Activated CD4-positive, alpha-beta T cell treated with anti-CD3 and anti-CD28 coated beads, Interleukin-2, amount 10 ng/mL, durations not matched to agents 7 days and 5 days (primary cell): ENCODE measurements at places on chromosomes 3 and 15.
A peak's percentile ranks its signal among the peaks of the same experiment; 100 is the strongest.

GRCh38 chr15:63206079-63206478, 16.7 kb downstream of the RAB8B start:
- H3K4me1 ChIP-seq, result peaks cover 81% of the 10 kb centered on the region
- no peak for DNase-seq
- H3K27ac ChIP-seq, result no peak overlapping the region
- H3K27me3 ChIP-seq, result no peaks in the 10 kb centered on the region
- H3K4me3 ChIP-seq, result no peak overlapping the region

- H3K27me3 ChIP-seq, result no peaks in the 10 kb centered on the region
- H3K4me3 ChIP-seq, result no peak overlapping the region
- no peak for DNase-seq
These were observed 83.7 kb downstream of the CMSS1 start for GRCh38 chr3:99901200-99901926.

DNA sequence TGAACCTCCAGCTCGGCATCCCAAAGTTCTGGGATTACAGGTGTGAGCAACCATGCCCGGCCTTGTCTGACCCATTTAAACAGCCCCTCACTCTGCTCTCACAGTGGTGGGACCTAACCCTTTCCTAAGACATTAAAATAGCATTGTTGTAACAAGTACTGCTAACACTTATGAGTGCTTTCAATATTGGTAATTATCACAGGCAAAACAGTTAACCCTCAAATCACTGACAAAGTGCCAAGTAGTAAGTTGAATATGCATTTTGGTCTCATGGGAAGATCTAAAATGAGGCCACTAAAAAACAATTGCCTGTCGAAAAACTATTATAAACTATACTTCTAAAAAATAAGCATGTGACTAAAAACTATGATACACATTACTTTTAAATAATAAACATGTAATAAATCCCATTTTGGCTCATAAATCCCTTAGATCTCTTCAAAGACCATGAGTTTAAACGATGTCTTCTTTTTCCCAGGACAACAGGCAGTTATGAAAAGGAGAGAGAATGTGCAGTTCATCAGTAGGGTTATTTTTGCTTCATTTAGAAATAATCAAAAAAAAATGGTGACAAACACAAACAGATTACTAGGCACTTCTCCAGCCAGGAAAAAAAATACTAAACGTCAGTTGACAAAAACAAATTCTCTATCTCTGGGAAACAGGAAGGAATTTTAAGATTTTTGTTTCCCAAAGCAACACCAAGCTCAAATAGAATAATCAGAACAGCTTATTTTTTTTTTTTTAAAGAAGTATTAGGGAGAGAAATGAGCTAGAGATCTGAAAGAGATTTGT, 95.4 kb downstream of the RFTN1 start:
- H3K36me3 ChIP-seq, result peaks cover 23% of the 10 kb centered on the region
- no peak overlapping the region for H3K4me3 ChIP-seq
- no peaks in the 10 kb centered on the region for H3K27me3 ChIP-seq
- DNase-seq, result no peak
- no peak overlapping the region for H3K27ac ChIP-seq

DNA sequence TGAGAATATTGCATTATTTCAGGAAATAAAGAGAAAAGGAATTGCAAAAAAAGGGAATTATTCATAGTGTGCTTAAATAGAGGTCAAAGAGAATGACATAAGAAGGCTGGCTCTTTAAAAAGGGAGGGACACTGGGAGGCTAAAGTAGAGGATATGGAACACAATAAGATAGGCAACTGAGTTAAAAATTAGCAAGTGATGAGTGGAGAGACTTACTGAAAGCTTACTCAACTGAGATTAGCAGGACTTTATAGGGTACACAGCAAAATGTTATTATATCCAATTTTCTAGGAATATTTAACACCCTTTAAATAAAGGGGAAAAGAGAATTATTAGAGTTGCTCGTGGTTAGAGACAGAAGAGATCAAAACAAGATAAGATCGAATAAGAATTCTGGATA, 375.2 kb downstream of the LSAMP start:
- no peaks in the 10 kb centered on the region for H3K36me3 ChIP-seq
- no peaks in the 10 kb centered on the region for H3K4me1 ChIP-seq
- no peak overlapping the region for H3K4me3 ChIP-seq
- H3K27ac ChIP-seq, result no peak overlapping the region
- no peak for DNase-seq

DNA sequence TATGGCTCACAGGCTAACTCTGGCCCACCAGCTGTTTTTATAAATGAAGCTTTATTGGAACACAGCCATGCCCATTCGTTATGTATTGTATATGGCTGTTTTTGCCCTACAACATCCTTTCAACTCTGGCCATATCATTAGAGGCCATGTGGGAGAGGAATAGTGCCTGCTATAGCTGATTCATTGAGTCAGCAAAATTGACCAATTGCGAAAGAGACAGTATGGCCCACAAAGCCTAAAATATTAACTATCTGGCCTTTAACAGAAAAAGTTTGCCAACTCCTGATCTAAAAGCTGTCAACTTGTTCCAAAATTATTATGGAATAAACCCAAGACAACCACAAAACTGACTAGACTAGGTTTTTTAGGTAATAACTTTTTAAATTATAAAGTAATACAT, 1.4 kb downstream of the NR1I2 start:
- H3K27me3 ChIP-seq, result no peaks in the 10 kb centered on the region
- H3K4me3 ChIP-seq, result no peak overlapping the region
- peaks cover 6% of the 10 kb centered on the region for H3K4me1 ChIP-seq
- H3K36me3 ChIP-seq, result no peaks in the 10 kb centered on the region

- H3K4me1 ChIP-seq, result no peaks in the 10 kb centered on the region
- H3K27me3 ChIP-seq, result peaks cover 20% of the 10 kb centered on the region
- DNase-seq, result no peak
- H3K4me3 ChIP-seq, result no peak overlapping the region
- H3K27ac ChIP-seq, result no peak overlapping the region
These were observed 131.0 kb upstream of the C15orf61 start for GRCh38 chr15:67389975-67390374.

GRCh38 chr15:67836134-67836455, 3.8 kb downstream of the RNU6-1 start:
- peaks cover 2% of the 10 kb centered on the region for H3K36me3 ChIP-seq
- H3K27ac ChIP-seq, result no peak overlapping the region
- H3K4me3 ChIP-seq, result peak overlapping the region; percentile 26
- H3K27me3 ChIP-seq, result peaks cover 71% of the 10 kb centered on the region
- peaks cover 54% of the 10 kb centered on the region for H3K4me1 ChIP-seq

- H3K27ac ChIP-seq, result no peak overlapping the region
- no peaks in the 10 kb centered on the region for H3K27me3 ChIP-seq
- no peaks in the 10 kb centered on the region for H3K4me1 ChIP-seq
These were observed 15.7 kb downstream of the GK5 start for GRCh38 chr3:142209655-142210054.

GRCh38 chr3:125062904-125063618, 7.3 kb upstream of the HEG1 start:
- H3K27ac ChIP-seq, result no peak overlapping the region
- no peak overlapping the region for H3K4me3 ChIP-seq
- DNase-seq, result no peak
- H3K27me3 ChIP-seq, result peaks cover 65% of the 10 kb centered on the region
- H3K36me3 ChIP-seq, result no peaks in the 10 kb centered on the region

DNA sequence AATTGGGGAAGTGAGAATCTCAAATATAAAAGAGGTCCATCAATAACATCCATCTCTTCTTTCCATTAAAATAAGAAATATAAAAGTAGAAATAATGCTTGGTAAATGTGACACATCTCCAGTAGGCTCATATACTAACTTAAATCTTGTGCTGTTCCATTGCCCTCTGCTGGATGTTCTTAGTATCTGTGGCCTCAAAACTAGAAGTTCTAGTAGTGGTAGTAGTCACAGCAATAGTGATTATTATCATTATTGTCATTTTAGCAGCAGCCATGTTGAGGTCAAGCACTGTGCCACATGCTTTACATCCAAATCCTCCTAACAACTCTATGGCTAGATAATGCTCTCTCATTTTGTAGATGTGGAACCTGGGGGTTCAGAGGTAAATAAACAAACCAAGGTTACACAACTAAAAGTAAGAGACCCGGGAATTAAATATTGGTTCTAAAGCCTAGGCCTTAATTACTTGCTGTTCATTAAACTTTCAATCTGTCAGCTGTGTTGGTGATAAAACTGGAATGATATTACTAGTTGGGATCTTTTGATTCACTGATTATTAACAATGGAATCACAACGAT, 20.2 kb upstream of the BTLA start:
- H3K27me3 ChIP-seq, result no peaks in the 10 kb centered on the region
- H3K4me1 ChIP-seq, result peaks cover 27% of the 10 kb centered on the region

DNA sequence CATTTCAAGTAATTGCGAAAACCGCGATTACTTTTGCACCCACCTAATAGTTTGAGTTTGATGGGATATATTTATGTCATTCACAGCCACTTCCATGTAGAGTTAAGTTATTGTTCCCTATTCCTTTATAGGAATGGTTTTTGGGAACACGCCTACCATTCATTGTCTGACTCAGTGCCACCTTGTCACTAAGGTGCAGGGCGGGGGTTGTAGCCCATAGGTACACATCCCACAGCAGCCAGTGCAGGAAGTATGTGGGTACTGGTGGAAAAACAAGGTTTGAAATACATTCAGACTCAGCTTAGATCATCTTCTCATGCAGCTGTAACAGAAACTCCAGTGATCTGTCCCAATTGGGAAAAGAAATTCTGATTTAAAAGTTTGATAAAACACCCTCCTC, 48.2 kb upstream of the CFAP161 start:
- H3K4me1 ChIP-seq, result peaks cover 3% of the 10 kb centered on the region
- no peak overlapping the region for H3K4me3 ChIP-seq
- H3K36me3 ChIP-seq, result no peaks in the 10 kb centered on the region
- no peak overlapping the region for H3K27ac ChIP-seq
- DNase-seq, result no peak
- peaks cover 8% of the 10 kb centered on the region for H3K27me3 ChIP-seq

GRCh38 chr3:150251187-150252062, 156.7 kb upstream of the TSC22D2 start:
- no peak overlapping the region for H3K27ac ChIP-seq
- no peak for DNase-seq
- no peaks in the 10 kb centered on the region for H3K4me1 ChIP-seq
- H3K27me3 ChIP-seq, result peaks cover 18% of the 10 kb centered on the region

- H3K27me3 ChIP-seq, result peaks cover 25% of the 10 kb centered on the region
- no peak for DNase-seq
- no peak overlapping the region for H3K27ac ChIP-seq
- no peak overlapping the region for H3K4me3 ChIP-seq
- no peaks in the 10 kb centered on the region for H3K4me1 ChIP-seq
- H3K36me3 ChIP-seq, result no peaks in the 10 kb centered on the region
These were observed 53.4 kb downstream of the PDZRN3 start for GRCh38 chr3:73571238-73571794.

DNA sequence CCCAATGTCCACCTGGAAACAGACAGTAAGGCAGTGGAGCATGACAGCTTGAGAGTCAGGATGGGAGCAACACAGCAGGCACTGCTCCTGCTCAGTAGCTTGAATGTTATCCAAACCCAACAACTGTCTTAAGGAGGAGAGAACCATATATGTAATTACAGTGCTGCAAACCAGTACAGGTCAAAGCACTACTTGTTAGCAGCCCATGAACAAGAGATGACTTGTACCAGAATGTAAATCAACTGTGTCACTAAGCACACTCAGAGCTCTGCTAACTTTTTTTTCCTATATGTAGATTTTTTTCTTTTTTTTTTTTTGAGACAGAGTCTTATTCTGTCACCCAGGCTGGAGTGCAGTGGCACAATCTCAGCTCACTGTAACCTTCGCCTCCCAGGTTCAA, 87.1 kb downstream of the ANO10 start:
- H3K4me1 ChIP-seq, result peaks cover 2% of the 10 kb centered on the region
- H3K27me3 ChIP-seq, result no peaks in the 10 kb centered on the region
- H3K36me3 ChIP-seq, result no peaks in the 10 kb centered on the region
- no peak overlapping the region for H3K27ac ChIP-seq
- no peak for DNase-seq

GRCh38 chr15:98878172-98878571, 129.4 kb downstream of the PGPEP1L start:
- peaks cover 20% of the 10 kb centered on the region for H3K4me1 ChIP-seq
- DNase-seq, result no peak
- H3K4me3 ChIP-seq, result no peak overlapping the region
- no peaks in the 10 kb centered on the region for H3K36me3 ChIP-seq
- H3K27ac ChIP-seq, result no peak overlapping the region

DNA sequence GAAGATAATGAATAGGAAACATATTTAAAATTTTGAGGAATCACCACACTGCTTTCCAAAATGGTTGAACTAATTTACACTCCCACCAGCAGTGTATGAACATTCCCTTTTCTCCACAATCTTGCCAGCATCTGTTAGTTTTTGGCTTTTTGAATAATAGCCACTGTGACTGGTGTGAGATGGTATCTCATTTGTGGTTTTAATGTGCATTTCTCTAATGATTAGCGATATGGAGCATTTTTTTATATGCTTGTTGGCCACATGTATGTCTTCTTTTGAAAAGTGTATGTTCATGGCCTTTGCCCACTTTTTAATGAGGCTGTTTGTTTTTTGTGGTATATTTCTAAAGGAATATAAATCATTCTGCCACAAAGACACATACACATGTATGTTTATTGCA, 166.3 kb downstream of the NECTIN3 start:
- peak overlapping the region; percentile 19 for H3K27ac ChIP-seq
- no peak for DNase-seq
- peaks cover 49% of the 10 kb centered on the region for H3K4me1 ChIP-seq
- peaks cover 29% of the 10 kb centered on the region for H3K36me3 ChIP-seq

GRCh38 chr15:82021992-82022391, 23.8 kb downstream of the MEX3B start:
- no peak overlapping the region for H3K4me3 ChIP-seq
- no peaks in the 10 kb centered on the region for H3K4me1 ChIP-seq
- no peak overlapping the region for H3K27ac ChIP-seq
- peaks cover 2% of the 10 kb centered on the region for H3K27me3 ChIP-seq
- no peaks in the 10 kb centered on the region for H3K36me3 ChIP-seq

DNA sequence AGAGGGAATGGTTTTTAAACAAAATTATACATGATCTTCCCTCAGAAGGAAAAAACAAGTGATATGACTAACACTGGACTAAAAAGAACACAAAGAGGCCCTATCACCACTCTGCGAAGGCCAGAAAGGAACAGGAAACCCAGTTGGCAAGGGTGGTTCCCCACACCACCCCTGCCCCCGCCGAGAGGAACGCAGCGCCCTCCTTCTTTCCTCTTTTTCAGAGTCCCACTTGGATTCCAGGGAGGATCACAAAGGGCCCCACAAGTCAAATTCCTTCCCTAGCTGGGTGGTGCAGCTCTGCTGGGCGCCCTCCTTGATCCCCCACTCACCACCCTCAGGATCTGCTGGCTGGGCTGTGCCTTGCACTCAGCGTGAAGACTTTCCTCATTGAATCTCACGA, 29.8 kb downstream of the PLA1A start:
- no peak overlapping the region for H3K27ac ChIP-seq
- no peaks in the 10 kb centered on the region for H3K36me3 ChIP-seq
- peaks cover 7% of the 10 kb centered on the region for H3K27me3 ChIP-seq
- H3K4me3 ChIP-seq, result no peak overlapping the region

- DNase-seq, result no peak
- no peaks in the 10 kb centered on the region for H3K27me3 ChIP-seq
- H3K4me3 ChIP-seq, result no peak overlapping the region
- peaks cover 3% of the 10 kb centered on the region for H3K36me3 ChIP-seq
- H3K4me1 ChIP-seq, result peaks cover 29% of the 10 kb centered on the region
- H3K27ac ChIP-seq, result no peak overlapping the region
These were observed 37.9 kb downstream of the LIPC start for GRCh38 chr15:58469432-58470353.
